ENCODE measurements at places on chromosomes 1 and 21.

GRCh38 chr21:46347203-46347550 lies 23.2 kb downstream of the PCNT start:
- DNase-seq = no peak

DNA sequence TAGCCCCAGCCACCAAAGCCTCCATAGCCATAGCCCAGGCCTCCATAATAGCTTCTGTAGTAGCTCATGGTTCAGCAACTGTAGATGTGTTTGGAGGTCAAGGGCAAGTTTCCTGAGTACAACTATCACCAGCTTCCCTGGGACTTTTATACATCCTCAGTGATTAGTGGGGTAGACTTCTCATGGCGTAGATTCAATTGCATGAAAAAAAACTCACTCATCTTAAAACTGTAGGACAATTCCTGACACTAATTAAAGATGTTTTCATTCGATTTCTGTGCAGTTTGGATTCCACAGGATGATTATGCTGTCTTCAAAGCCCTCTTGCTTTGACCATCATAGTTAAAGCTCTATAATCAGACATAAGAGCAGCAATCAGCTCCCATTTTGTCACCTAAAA lies at the start of gene KRTAP19-8:
KRTAP19-8 (minus strand) TSS at position 101 of the 400 bp plus-strand sequence; CDS start at position 68, 33 bp downstream.
- DNase-seq = no peak

GRCh38 chr1:20190256-20191160 lies 4.2 kb upstream of the PLA2G2C start:
- no peak for DNase-seq

GRCh38 chr1:17437260-17437579 lies 2.3 kb downstream of the RCC2 start:
- DNase-seq = no peak

GRCh38 chr1:191876631-191877030 lies 281.6 kb upstream of the RGS18 start:
- DNase-seq = no peak
